ENCODE measurements at places on chromosomes 4 and X.
A peak's percentile ranks its signal among the peaks of the same experiment; 100 is the strongest.

GRCh38 chrX:103399744-103400143, 23.4 kb downstream of the BEX3 start:
- no peak for DNase-seq

- DNase-seq: no peak
Observed at GRCh38 chrX:140040386-140040785, 75.1 kb upstream of the CXorf66 start.

DNA sequence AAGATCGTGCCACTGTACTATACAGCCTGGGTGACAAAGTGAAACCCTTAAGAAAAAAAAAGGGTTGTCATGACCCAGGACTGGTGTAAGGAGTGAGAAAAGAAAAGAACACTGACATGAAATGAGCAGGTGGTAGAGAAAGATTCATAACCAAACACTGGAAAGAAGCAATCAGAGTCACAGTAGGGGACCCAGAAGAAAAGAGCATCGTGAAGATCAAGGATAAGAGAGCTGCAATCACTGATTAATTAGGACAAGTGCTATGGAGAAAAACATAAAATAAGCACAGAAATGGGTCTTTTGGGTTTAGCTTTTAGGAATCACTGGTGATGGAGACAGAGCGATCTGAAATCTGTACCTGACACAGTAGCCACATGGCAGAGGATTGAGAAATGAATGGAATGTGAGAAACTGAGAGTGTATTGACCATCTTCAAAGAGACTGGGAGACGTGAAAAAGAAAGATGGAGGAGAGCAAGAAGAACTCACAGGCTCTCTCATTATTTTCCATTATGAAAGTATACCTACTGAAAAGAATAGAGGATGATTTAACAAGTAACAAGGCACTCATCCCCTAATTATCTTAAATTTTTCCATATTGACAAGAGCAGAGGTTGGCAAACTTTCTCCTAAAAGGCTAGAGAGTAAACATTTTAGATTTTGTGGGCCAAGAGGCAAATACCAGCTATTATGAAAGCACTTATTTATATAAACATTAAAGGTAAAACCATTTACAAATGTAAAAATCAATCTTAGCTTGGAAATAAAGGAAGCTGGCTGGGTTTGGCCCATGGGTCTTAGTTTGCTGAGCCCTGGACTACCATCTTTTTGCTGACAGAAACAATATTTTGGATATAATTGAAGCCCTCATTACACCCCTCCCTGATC, 7.3 kb downstream of the TMEM154 start:
- no peak for DNase-seq

DNA sequence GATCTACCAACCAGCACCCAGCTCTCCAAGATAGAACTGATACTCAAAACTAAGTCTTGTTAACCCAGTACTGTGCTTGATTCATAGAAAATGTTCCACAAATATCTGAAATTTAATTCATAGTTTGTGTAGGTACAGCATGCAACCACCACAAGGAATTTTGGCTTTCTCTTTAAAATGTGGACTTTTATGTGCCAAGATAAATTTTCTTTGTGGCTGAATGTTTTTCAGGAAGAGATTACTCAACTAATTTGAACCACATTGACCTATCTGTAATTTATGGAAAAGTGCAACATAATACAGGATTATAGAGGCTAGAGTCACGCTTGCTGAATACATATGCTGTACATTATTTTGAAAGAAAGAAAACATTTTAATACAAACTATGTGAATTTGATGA, 730.8 kb downstream of the IL1RAPL1 start:
- DNase-seq: no peak

- DNase-seq: no peak
Observed at GRCh38 chr4:38609614-38610013, 54.4 kb upstream of the KLF3 start.

GRCh38 chr4:4455210-4455865, 68.4 kb downstream of the NSG1 start:
- no peak for DNase-seq

- DNase-seq: no peak
Observed at GRCh38 chr4:5471691-5472090, 236.7 kb downstream of the EVC2 start.

DNA sequence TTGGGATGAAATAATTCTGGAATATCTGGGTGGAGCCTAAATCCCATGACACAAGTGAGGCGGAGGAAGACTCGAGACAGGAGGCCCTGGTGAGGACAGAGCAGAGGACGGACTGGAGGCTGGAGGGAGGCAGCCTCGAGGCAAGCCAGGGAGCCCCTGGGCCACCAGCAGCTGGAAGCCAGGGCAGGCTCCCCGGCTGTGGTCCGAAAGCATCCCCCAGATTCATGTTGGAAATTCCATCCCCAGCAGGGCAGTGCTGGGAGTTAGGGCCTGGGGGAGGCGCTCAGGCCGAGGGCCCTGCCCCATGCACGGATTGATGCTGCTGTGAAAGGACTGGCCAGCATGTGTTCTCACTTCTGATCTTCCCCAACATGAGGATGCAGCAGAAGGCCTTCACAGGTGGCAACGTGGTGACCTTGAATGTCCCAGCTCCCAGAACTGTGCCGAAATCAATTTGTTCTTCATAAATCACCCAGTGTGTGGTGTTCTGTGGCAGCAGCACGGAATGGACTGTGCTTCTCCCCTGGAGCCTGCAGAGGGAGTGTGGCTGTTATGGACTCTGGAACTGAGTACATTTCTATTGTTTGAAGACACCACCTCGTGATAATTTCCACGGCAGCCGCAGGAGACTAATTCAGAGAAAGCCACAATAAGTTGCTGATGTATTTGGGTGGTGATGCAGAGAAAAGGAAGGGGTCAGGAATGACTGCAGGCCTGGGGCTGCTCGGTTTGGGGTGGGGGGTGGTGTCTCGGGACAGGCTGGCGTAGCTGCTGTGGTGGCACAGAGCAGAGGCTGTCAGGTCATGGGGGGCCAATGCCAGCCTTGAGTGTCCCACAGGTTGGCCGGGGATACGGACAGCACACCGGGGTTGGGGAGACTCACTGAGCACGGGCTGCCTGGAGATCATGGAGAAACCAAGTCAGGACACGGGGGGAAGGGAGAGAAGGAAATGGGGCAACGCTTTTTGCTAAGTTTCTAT, 56.9 kb downstream of the PCGF3 start:
- no peak for DNase-seq

DNA sequence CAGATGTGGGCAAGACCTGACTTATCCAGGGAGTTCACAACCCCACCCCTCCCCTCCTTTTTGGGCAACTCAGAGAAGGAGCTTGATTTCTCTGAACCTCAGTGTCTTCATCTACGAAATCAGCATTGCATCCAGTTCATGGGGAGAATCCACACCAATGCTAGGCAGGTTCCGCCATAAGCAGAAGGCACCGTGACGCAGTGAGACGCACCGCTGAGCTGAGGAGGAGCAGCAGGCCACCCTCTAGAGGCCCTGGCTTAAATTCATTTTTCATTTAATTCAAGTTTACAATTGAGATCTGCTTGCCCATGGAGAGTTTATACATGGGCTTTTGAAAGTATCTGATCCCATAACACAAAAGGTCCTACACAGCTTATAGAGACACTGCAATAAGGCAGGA, 55.7 kb downstream of the CPZ start:
- DNase-seq: no peak

- no peak for DNase-seq
Observed at GRCh38 chr4:106080376-106080775, 185.1 kb downstream of the NPNT start.

GRCh38 chr4:20127626-20128025, 124.1 kb upstream of the SLIT2 start:
- no peak for DNase-seq

- no peak for DNase-seq
Observed at GRCh38 chr4:71827826-71828225, 43.9 kb upstream of the GC start.

DNA sequence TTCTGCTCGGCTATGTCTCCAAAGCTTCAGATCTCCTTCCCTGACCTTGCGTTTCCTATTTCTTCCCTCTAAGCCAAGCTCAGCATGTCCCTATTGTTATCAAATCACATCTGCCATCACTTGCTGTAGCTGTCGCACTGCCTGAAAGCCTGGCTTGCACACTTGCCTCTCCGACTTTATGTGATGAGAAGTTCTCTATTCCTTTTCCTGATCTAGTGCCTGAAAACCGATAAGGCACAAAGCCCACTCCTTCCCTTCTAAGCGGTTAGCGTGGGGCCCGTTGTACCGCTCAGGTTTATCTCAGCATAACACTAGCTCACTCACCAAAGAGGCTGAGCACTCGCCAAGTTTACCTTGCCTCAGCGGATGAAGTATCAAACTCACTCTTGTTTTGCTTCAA, 816 bp downstream of the NMU start:
- DNase-seq: no peak

GRCh38 chrX:148956352-148956751, 455.9 kb downstream of the AFF2 start:
- DNase-seq: no peak

DNA sequence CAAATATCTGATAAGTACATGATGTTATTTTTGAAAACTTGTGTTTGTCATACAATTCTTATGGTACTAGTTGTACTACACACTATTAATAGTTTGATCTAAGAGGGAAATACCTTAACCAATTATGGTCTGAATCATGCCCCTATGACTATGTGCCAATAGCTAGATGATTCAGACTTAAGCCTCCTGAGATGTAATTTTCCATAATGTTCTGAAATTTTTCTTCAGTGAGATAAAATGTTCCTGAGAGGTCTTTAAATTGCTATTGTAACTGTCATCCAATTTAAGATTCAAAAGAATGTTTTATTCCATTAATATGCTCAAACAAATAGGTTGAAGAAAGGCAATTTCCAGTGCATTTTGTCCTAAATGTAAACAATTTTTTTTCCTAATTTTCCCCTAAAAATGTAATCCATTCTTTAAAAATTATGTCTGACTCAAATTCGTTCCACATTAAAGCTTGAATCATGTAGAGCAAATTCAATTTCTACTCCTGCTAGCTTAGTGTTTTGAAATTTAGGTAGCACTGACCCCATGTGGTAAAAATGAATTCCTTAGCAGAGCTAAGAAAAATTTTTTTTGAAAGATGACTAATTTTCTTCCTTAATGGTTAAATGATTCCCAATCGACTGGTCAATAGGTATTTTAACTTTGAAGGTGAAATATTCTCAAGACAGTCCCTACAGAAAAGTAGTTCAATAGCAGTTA, 49.1 kb downstream of the APOOL start:
- no peak for DNase-seq

GRCh38 chr4:107034091-107034995, 1.8 kb downstream of the DKK2 start:
- DNase-seq: peak; percentile 49

All from activated CD8-positive, alpha-beta memory T cell treated with anti-CD3 and anti-CD28 coated beads, Interleukin-2, amount 50 U/mL, for 48 hours (primary cell).